Activated CD8-positive, alpha-beta memory T cell treated with anti-CD3 and anti-CD28 coated beads for 48 hours (primary cell): ENCODE measurements at places on chromosomes 5 and 9.
A peak's percentile ranks its signal among the peaks of the same experiment; 100 is the strongest.

- no peak for DNase-seq
These were observed 31.0 kb downstream of the CYSTM1 start for GRCh38 chr5:140205952-140206351.

DNA sequence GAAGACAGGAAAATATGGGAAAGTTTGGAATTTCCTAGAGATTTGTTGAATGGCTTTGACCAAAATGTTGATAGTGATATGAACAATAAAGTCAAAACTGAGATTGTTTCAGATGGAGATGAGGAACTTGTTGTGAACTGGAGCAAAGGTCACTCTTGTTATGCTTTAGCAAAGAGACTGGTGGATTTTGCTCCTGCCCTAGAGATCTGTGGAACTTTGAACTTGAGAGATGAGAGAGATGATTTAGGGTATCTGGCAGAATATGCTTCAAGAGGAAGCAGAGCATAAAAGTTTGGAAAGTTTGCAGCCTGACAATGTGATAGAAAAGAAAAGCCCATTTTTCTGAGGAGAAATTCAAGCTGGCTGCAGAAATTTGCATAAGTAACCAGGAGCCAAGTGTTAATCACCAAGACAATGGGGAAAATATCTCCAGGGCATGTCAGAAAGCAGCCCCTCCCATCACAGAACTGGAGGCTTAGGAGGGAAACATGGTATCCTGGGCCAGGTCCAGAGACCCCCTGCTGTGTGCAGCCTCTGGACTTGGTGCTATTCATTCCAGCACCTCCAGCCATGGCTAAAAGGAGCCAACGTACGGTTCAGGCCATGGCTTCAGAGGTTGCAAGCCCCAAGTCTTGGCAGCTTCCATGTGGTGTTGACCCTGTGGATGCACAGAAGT lies 114.3 kb upstream of the STARD4 start:
- DNase-seq, result no peak

DNA sequence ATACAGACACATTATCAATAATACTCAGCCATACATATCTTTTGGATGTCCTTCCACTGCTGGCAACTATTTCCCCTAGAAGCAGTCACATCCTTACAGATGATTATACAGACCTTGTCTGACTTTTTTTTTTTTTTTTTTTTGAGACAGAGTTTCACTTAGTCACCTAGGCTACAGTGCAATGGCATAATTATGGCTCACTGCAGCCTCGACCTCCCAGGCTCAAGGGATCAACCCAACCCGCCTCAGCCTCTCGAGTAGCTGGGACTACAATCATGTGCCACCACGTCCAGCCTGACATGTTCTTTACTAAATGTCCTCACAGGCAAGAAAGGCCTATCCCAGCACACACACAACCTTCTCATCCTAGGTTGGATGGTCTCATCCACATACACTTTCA lies 24.0 kb downstream of the NR6A1 start:
- DNase-seq, result no peak

GRCh38 chr5:120848883-120849282 lies 384.8 kb downstream of the PRR16 start:
- DNase-seq, result no peak

GRCh38 chr9:131823701-131824146 lies 83.8 kb upstream of the RAPGEF1 start:
- DNase-seq, result no peak

DNA sequence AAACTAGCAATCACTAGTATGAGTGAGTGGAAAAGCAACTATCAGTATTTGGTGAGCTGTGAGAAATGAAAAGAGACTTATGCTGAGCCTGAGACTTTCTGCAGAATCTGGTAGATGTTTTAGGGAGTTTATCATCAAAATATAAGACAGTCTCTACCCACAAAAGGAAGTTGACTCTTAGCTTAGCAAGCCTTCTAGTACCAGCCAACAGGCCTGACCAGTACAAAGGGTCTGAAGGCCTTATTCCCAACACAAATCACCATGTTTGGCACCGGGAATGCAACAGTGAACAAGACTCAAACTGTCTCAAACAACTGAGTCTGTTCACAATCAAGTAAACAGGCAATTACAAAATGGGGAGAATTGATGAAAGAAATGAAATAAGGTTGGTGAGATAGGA lies 244.4 kb downstream of the CWC27 start:
- no peak for DNase-seq

GRCh38 chr9:92727716-92728700 lies 36.6 kb downstream of the BICD2 start:
- DNase-seq, result no peak

DNA sequence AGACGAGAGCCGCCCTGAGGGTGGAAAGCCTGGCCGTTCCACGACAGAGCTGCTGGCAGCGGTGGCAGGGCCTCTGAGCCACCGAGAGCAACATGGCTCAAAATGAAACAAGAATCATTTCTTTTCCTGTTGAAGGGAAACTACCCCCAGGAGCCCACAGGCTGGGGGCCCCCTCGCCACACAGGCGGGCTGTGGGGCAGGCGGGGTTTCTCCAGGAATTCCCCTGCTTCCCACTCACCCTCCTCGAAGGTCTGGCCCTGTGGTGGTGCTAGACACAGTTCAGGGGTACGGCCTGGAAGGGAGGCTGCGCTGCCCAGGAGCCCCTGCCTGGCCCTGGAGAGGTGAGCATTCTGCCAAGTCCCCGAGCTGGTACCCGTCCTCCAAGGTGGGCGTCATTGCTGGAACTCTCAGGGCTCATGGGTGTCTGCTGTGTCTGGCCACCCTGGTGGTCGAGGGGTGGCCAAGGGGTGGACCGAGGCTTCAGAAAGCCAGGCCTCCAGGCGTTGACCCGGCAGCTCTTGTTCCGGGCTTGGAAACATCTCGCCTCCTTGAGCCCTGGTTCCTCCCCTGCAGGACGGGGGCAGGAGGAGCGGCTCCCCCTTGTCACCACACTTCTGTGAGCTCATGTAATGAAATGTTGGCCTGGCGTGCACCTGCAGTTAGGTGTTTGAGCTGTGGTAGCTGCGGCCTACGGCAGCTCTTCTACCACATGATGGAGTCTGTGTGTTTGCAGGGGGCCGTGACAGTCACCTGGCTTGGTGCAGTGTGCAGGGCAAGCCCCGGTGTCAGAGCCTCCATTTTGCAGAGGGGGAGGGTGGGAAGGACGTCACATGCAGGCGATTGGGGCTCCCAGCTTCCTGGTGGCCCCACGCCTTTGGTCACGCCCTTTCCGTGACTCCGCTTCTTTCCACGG lies 65.3 kb downstream of the RXRA start:
- peak; percentile 62 for DNase-seq

GRCh38 chr9:110932863-110933262 lies 105.4 kb downstream of the LPAR1 start:
- no peak for DNase-seq

DNA sequence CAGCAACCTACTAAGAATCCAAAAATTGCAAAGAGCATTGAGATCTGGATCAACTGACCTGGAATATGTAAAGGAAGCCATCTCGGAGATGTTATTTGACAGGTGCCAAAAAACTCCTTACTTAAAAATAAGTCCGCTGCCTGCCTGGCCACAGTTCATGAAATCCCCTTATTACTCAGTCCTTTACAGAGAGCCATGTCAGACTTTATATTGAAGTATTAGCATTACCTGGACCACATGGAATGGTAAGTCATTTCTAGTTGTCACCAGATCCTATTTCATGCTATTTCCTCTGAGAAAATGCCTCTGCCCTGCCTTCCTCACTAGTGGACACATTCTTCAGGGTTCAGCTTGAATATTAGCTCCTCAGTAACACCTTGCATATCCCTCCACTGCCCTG lies 115.7 kb downstream of the DEPDC1B start:
- no peak for DNase-seq

DNA sequence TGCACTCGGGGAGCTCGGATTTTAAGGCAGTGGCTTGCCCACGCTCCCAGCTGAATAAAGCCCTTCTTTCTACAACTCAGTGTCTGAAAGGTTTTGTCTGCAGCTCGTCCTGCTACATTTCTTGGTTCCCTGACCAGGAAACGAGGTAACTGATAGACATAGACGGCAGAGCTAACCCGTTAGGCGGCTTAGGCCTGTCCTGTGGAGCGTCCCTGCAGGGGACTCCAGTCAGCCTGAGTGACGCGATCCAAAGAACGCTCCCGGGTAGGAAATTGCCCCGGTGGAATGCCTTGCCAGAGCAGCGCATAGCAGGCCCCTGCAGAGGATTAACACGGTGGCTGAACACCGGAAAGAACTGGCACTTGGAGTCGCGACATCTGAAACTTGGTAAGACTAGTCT lies 1.8 kb upstream of the SELENOP start:
- DNase-seq, result no peak

DNA sequence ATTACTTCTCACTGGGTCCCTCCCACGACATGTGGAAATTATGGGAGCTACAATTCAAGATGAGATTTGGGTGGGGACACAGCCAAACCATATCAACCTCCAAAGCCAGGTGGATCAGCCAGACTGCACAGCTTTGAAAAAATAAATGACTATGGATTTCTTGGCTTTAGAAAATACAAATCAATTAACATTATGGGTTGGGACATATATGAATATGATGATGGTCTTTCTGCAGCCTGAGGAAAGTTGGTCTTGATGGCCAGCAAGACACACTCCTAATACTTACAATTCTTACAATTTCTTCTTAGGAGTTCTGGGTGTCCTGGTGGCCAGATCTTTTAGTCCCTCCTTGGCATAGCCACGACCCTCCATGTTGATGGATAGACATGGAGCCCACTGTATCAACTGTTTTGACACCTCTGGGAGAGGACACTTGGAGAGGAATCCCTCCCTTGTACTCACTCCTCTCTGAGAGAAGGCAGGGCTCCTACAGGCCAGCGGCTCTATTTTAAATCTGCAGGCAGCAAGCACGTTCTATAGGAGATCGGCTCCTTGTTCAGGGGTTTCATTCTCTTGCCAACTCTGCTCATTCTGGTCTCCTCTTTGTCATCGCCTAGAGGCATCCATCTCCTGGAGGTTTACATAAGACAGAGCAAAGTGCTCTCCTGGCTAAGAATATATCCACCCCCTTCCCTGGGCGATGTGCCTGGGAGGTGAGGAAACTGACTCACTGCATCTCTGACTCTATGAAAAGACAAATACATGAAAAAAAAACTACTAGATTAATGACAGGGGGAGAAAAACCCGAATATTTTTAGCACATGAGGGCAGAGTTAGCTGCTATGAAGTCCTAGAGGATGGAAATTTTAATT lies 145.9 kb downstream of the CARTPT start:
- DNase-seq, result no peak

- DNase-seq, result no peak
These were observed 51.5 kb downstream of the CEP120 start for GRCh38 chr5:123371575-123372179.

DNA sequence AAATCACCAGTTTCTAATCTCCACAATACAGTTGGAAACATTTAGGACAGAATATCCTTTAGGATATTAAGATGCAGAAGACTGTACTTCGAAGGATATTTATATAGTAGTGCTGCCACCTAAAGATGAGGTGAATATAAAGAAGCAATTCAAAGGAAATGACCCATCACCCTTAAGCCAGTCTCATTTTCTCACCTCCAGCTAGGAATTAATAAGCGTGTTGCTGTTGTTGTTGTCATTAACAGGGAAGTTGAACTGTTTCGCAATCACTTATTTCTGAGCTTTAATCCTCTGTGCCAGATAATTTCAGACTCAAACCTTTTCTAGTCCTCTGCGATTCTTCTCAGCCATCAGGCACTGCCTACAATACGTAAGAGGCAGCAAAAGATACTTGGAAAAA lies 7.8 kb upstream of the PURA start:
- DNase-seq, result no peak

GRCh38 chr5:157581901-157582300 lies 6.3 kb upstream of the ADAM19 start:
- DNase-seq, result no peak

GRCh38 chr9:33463151-33463550 lies 10.6 kb downstream of the NOL6 start:
- no peak for DNase-seq

- no peak for DNase-seq
These were observed 879 bp upstream of the UBQLN1 start for GRCh38 chr9:83708515-83709158.

- DNase-seq, result no peak
These were observed 24.4 kb upstream of the HMCN2 start for GRCh38 chr9:130241198-130241535.

- DNase-seq, result no peak
These were observed 547.9 kb downstream of the DTWD2 start for GRCh38 chr5:118440496-118440895.

- no peak for DNase-seq
These were observed 13.6 kb downstream of the LCN10 start for GRCh38 chr9:136729144-136729543.

DNA sequence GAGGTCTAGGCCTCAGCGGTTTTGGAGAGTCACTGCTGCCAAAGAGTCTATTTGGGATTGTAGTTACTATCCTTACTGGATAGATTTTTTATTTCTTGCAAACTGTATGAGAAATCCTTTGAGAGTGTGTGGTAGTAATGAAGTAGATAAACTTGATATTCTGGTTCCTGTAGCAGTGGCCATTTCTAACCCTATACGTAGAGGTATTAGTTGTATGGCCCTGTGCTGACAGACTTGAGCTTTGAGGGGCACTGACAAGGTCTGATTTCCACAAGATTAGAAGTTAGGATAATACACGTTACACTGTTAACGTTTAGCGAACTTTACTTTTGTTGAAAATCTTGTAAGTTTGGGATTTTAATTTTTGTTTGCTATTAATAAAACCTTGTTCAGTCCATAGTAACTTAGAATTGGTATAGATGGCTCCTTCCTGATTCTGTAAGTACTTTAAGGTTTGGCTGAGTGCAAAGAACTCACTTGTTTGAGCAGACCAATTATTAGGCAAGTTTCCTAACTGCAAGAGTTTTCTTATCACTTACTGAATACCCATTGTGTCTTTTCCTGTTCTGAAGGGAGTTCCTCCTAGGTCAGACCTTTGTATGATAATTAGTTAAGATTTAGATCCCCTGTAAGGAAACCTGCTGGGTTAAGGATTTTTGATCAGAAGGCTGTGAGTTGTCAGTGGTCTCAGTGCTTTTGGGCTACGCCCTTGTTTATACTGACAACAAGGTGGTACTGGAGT lies 31.4 kb downstream of the GCNT1 start:
- no peak for DNase-seq

DNA sequence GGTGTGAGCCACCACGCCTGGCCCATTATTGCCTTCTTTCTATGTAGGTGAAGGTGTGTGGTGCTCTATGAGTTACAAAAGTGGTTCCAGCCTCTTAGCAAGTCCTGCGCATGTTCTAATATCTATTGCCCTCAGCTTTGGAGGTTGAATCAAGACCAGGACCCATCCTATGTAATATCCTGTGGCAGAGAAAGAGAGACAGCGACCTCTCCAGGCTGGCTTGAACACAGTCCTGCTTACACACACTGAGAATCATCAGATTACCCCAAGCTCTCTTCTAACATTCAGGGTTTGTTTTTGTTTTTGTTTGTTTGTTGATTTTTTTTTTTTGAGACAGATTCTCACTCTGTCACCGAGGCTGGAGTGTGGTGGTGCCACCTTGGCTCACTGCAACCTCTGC lies 94.7 kb upstream of the OSMR start:
- no peak for DNase-seq

- no peak for DNase-seq
These were observed 46.8 kb downstream of the TNC start for GRCh38 chr9:115071176-115071575.

- DNase-seq, result no peak
These were observed 141.4 kb downstream of the PLK2 start for GRCh38 chr5:58318468-58318867.

GRCh38 chr5:22053195-22053594 lies 799.9 kb downstream of the CDH12 start:
- no peak for DNase-seq

- no peak for DNase-seq
These were observed 123.6 kb downstream of the SEMA6A start for GRCh38 chr5:116451066-116451465.
